ENCODE measurements at places on chromosomes 6 and 20. TPM values are rescaled to one million over a fixed set of nuclear protein-coding genes. Genes with fewer than 3 reads are reported as not detected.

FAM184A gene
- total RNA-seq = 7.9 TPM

GRCh38 chr6:118774581-118774980 is 119.4 kb upstream of the ASF1A start:
- no peak overlapping the region for H3K4me3 ChIP-seq
- no peaks in the 10 kb centered on the region for H3K36me3 ChIP-seq
- no peaks in the 10 kb centered on the region for H3K27me3 ChIP-seq
- peaks cover 11% of the 10 kb centered on the region for H3K4me1 ChIP-seq
- H3K27ac ChIP-seq = no peak overlapping the region

CST3 gene
- 520 TPM for total RNA-seq

TRIM40 gene
- total RNA-seq = not detected

DNA sequence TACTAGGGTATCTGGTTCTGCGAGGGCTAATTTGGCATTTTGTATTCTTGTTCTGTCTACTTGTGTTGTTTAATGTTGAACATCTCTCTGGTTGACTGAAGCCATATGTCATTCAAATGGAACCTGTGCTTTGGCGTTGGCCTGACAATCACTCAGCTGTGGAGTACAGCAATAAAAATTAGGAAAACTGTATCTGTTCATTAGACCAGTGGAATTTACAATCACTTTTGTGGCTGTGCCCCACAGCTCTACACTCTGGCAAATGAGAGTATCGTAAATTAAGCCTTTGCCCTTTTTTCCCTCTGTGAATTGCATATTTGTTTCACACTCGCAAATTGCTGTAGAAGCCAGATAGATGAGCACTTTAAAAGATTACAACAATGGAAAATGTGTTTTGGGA is 102.0 kb downstream of the ARID1B start:
- no peak overlapping the region for H3K4me3 ChIP-seq
- peaks cover 37% of the 10 kb centered on the region for H3K4me1 ChIP-seq
- H3K36me3 ChIP-seq = no peaks in the 10 kb centered on the region
- H3K27me3 ChIP-seq = no peaks in the 10 kb centered on the region

DNA sequence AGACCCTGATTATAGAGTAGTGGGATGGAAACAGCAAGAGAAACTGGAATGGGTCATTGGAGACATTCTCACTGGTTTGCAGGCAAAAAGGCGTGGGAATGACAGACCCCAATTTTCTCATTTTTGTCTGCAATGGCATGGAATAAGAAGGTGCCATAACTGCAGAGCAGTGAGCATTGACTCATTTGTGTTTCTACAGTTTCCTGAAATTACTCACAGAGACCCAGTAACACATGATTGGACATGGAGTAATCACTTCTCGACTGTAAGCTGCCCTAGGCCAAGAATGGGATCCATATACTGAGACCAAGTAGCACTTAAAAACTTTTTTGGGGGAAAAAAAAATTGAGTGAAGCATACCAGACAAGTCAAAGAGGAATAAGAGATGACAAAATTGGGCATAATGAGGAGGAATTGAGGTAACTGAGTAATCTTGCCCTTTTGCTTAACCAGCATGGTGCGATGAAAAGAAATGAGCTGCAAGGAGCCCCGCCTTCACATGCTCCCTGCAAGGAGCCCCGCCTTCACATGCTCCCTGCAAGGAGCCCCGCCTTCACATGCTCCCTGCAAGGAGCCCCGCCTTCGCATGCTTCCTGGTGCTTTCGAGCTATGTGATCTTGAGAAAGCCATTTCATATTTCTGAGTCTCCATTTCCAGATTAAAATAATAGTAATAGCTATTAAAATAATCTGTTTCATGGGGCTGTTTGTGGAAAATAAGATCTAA is 44.1 kb downstream of the NHSL1 start:
- peaks cover 22% of the 10 kb centered on the region for H3K4me1 ChIP-seq
- peak overlapping the region; percentile 48 for H3K4me3 ChIP-seq
- H3K27me3 ChIP-seq = no peaks in the 10 kb centered on the region
- H3K36me3 ChIP-seq = no peaks in the 10 kb centered on the region
- DNase-seq = peak; percentile 55
- peak overlapping the region; percentile 75 for H3K27ac ChIP-seq

DNA sequence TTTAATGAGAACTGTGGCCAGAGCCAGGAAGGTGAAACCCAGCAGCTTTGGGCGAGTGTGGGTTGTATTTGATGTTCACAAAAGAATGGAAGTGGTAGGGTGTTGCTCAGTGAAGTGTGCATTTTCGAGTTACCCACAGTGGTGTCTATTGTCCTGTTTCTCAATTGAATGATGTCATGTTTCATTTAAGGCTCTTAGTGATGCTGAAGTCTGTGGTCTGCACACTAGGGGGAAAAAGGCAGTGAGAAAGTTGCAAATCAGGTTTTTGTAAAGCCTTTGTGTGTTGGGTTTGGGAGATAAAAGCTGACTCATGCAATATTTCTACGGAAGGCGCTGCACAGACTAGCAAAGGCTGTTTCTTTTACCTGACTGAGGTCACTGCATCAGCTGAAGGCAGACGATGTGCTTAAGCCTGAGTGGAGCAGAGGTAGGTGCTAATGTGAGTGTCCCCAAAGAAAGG is 121.1 kb downstream of the PLEKHG1 start:
- no peaks in the 10 kb centered on the region for H3K36me3 ChIP-seq
- H3K27ac ChIP-seq = no peak overlapping the region
- no peak for DNase-seq
- no peak overlapping the region for H3K4me3 ChIP-seq
- no peaks in the 10 kb centered on the region for H3K4me1 ChIP-seq

DNA sequence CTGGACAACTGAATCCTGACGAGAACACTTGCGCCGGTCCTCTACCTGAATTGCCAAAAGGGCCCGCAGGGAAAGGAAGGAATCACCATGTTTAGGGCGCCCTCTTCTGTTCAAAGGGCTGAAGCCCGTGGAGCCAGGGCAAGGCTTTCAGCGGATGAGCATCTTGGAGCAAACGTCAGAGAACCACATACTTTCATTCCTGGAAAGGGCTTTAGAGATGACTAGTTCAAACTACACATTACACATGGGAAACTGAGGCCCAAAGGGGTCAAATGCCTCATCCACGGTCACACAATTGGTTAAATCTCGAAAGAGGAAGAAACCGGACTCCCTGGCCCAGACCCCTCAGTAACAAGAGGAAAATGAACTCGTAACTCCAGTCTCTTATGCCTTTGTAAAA is 11.5 kb upstream of the ZNF133 start:
- no peak overlapping the region for H3K27ac ChIP-seq
- H3K4me1 ChIP-seq = no peaks in the 10 kb centered on the region
- DNase-seq = peak; percentile 33
- peaks cover 4% of the 10 kb centered on the region for H3K27me3 ChIP-seq

MEI4 gene
- total RNA-seq = not detected

KIF13A gene
- 0.05 TPM for total RNA-seq

DNA sequence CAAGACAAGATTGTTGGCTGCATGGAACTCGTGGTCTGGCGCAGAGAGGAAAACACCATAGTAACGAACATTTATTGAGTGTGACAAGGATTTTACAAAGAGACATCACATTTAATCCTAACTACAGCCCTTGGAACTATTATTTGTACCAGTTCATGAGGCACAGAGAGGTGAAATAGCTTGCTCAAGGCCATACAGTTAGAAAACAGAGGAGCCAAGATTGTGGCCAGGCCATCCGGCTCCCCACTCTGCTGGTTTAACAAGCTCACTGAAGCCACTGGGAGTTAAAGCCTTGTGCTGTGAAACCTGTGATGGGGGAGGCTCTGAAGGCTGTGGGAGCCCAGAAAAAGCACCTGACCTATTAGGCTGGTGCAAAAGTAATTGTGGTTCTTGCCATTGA is 74.9 kb upstream of the ZNFX1 start:
- no peak overlapping the region for H3K4me3 ChIP-seq
- DNase-seq = no peak
- no peaks in the 10 kb centered on the region for H3K27me3 ChIP-seq
- no peaks in the 10 kb centered on the region for H3K4me1 ChIP-seq

- peaks cover 10% of the 10 kb centered on the region for H3K36me3 ChIP-seq
- H3K27me3 ChIP-seq = no peaks in the 10 kb centered on the region
- DNase-seq = no peak
Observed at GRCh38 chr6:15536198-15536955, 126.5 kb downstream of the DTNBP1 start.

DNA sequence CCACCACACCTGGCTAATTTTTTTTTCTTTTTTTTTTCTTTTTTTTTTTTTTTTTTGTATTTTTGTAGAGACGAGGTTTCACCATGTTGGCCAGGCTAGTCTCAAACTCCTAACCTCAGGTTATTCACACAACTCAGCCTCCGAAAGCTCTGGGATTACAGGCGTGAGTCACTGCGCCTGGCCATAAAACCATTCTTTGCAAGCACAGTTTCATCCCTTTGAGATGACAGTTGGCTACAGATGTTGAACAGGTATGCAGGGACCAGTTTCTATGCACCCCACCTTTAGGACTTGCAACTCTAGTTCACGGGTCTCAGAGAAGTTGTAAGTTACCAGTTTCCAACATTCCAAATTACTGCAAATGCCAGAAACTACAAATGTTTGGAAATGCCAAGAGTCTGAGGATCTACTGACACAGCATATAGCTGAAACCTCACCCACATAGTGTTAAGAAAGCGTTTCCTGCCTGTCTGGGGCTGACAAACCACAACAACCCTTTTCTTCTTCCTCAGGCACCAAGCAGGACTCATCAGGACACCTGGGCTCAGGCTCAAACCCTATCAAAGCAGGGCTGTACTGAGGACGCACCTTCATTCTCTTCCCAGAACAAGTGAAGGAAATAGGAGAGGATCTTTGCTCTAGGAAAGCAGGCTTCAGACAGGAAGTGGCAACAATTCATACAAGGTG is 22.9 kb downstream of the ARHGAP18 start:
- no peak overlapping the region for H3K27ac ChIP-seq
- DNase-seq = peak; percentile 39
- peaks cover 50% of the 10 kb centered on the region for H3K4me1 ChIP-seq
- H3K27me3 ChIP-seq = no peaks in the 10 kb centered on the region
- H3K36me3 ChIP-seq = no peaks in the 10 kb centered on the region

PM20D2 gene
- total RNA-seq = 4.6 TPM

- H3K4me1 ChIP-seq = peaks cover 5% of the 10 kb centered on the region
- no peaks in the 10 kb centered on the region for H3K27me3 ChIP-seq
- no peak for DNase-seq
- peaks cover 11% of the 10 kb centered on the region for H3K36me3 ChIP-seq
- no peak overlapping the region for H3K4me3 ChIP-seq
Observed at GRCh38 chr6:42958125-42958524, 2.4 kb upstream of the GNMT start.

GZF1 gene
- 44.0 TPM for total RNA-seq

- no peak overlapping the region for H3K4me3 ChIP-seq
- H3K4me1 ChIP-seq = no peaks in the 10 kb centered on the region
- no peak for DNase-seq
- H3K36me3 ChIP-seq = no peaks in the 10 kb centered on the region
- H3K27me3 ChIP-seq = no peaks in the 10 kb centered on the region
Observed at GRCh38 chr20:59448851-59449444, 148.5 kb downstream of the EDN3 start.

DNA sequence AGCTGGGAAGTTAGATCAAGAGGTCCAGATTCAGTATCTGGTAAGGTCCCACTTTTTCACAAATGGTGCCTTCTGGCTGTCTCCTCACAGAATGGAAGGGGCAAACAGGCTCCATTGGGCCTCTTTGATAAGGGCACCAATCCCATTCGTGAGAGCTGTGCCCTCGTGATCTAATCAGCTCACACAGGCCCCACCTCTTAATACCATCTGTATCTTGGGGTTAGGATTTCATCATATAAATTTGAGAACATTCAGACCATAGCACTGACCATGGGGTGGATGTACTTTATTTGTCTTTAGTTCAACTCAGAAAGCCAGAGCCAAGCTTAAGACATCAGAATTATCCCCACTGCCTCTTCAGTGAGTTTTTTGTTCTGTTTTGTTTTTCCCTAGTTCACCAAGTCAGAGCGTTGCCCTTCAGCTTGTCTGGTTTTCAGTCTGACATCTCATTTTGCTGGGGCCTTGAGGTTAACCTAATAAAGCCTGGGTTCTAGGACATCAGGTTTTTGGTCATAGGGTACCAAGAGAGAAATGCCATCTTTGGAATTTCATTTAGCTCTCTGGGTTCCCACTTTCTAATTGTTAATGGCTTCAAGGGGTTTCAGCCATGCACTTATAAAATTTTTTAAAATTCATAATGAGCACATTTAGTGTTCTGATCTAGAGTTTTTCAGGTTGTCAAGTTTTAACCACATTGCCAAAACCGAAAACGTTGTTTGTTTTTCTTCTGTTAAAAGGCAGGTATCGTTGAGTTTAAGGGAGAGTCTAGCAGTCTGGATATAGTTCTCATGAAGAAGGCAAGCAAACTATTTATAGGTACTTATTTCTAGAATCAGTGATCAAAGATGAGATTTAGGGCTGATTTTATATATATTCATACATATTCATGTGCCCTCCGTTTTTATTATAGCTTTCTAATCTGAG is 19.0 kb downstream of the SENP6 start:
- no peak for DNase-seq
- H3K36me3 ChIP-seq = peaks cover 3% of the 10 kb centered on the region
- H3K27ac ChIP-seq = no peak overlapping the region
- H3K27me3 ChIP-seq = no peaks in the 10 kb centered on the region
- peaks cover 34% of the 10 kb centered on the region for H3K4me1 ChIP-seq
- H3K4me3 ChIP-seq = no peak overlapping the region

RSPH4A gene
- 0.23 TPM for total RNA-seq

DNA sequence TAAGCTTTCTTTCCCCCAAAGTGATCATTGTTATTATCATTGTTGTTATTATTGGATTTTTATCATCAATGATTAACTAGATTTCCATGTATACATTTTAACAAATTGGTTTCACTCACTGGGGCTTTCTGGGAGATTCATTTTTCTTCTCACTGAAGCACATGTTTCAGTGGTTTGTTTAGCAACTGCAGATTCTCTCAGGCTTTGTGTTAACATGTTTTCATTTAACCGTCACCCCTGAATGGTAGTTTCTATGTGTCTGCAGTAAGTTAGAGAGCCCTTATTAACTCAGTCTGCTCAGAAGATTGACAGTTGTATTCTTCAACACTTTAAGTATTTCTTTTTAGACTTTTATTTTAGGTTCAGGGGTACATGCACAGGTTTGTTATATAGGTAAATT is 12.4 kb downstream of the ZKSCAN4 start:
- no peaks in the 10 kb centered on the region for H3K27me3 ChIP-seq
- H3K4me3 ChIP-seq = no peak overlapping the region
- H3K4me1 ChIP-seq = no peaks in the 10 kb centered on the region
- DNase-seq = no peak
- no peak overlapping the region for H3K27ac ChIP-seq
- H3K36me3 ChIP-seq = peaks cover 4% of the 10 kb centered on the region

- H3K27me3 ChIP-seq = no peaks in the 10 kb centered on the region
- H3K36me3 ChIP-seq = no peaks in the 10 kb centered on the region
- no peak overlapping the region for H3K27ac ChIP-seq
- no peak overlapping the region for H3K4me3 ChIP-seq
- H3K4me1 ChIP-seq = no peaks in the 10 kb centered on the region
- DNase-seq = no peak
Observed at GRCh38 chr20:58832457-58832856, 18.2 kb downstream of the GNAS-AS1 start.

- no peaks in the 10 kb centered on the region for H3K27me3 ChIP-seq
- no peak overlapping the region for H3K4me3 ChIP-seq
- no peaks in the 10 kb centered on the region for H3K4me1 ChIP-seq
- no peaks in the 10 kb centered on the region for H3K36me3 ChIP-seq
Observed at GRCh38 chr6:165098165-165098564, 211.2 kb downstream of the C6orf118 start.

- no peak overlapping the region for H3K4me3 ChIP-seq
- H3K36me3 ChIP-seq = no peaks in the 10 kb centered on the region
- no peak overlapping the region for H3K27ac ChIP-seq
- no peaks in the 10 kb centered on the region for H3K27me3 ChIP-seq
Observed at GRCh38 chr6:144377586-144378210, 92.6 kb downstream of the UTRN start.

Data from naive thymus-derived CD4-positive, alpha-beta T cell (primary cell).